Stimulated activated CD4-positive, alpha-beta T cell treated with anti-CD3 and anti-CD28 coated beads, Interleukin-15, amount 100 ng/mL, for 1 hour (primary cell): ENCODE measurements at places on chromosomes 3 and 15.

DNA sequence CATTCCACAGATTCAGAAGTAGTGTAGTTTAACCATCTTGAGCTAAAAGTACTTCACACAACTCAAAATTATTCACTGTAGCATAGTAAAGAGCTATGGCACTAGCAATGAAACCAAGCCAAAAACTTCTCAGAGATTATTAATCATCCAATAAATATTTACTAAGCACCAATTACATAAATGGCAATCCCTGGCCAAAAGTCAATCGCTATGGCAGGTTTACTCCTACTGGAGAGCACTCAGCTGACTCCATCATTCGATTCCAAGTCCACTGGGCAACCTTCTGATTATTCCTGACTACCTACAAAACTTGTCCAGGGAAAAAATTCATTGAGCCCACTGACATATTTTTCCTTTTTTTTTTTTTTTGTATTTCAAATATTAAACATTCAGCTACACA, 23.9 kb downstream of the ATP13A3 start:
- no peak for DNase-seq

GRCh38 chr15:34353627-34354026, 10.5 kb downstream of the NUTM1 start:
- no peak for DNase-seq

DNA sequence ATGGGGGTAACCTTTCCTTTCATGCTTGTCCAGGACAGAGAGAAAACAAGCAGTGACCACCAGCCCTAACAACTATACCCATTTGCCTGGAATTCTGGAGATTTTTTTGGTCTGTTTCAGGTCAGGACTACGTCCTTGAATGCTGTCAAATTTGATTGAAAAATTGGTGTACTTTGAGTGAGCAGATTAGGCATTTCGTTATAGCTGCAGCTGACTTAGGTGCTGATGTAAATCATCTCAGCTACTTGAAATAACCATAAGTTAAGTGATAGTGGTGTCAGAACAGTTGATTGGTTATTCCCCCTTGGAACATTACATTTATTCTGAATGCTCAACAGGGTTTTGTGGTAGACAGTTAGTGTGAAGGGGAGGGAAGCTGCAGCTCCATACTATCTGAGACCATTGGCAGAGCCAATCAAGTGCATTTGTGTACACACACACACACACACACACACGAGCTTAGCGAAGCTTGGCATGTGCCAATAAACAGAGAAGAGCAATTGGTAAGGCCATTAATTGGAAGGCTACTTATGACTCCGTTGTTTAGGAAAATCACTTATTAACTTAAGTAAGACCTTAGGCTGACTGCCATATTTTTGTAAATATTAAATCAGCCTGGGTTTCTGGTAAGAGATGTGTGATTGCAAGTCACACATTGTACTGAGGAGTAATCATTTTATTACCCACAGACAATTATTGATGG, 447.8 kb downstream of the MFSD1 start:
- DNase-seq: no peak

- DNase-seq: no peak
Measured at GRCh38 chr3:38996193-38996592, 55.6 kb downstream of the SCN11A start.

- no peak for DNase-seq
Measured at GRCh38 chr3:156409694-156410093, 145.2 kb downstream of the SSR3 start.

GRCh38 chr3:19250959-19251610, 102.8 kb downstream of the KCNH8 start:
- no peak for DNase-seq

DNA sequence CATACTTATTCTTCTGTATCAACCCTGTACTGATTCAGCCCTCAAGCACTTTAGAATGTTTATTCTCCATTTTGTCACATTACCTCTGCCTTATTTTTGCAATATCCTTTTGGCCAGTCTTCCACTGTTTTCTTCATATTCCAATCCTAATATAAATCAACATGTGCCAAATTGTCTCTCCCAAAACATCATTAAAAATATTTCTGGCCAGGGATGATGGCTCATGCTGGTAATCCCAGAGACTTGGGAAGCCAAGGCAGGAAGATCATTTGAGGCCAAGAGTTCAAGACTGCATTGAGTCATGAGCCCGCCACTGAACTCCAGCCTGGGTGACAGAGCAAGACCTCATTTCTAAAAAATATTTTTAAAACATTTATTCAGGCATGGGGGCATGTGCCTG, 641.4 kb upstream of the CBLB start:
- no peak for DNase-seq

DNA sequence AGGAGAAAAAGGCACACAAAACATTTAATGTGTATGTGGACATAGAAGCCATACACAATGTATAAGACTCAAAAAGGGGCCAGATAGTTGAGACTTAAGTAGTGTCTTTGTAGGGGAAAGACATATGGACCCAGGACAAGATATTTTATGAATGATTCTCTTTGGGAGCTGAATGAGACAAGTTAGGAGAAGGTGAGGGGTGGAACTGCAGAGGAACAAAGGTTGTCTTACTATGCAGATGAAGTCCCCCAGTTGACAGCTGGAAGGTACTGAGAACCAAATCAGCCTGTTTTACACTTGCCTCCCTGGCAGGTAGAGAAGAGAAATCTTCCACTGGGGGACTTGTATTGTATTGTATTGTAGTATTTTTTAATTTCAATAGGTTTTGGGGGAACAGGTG, 14.9 kb upstream of the GCNT3 start:
- DNase-seq: no peak

DNA sequence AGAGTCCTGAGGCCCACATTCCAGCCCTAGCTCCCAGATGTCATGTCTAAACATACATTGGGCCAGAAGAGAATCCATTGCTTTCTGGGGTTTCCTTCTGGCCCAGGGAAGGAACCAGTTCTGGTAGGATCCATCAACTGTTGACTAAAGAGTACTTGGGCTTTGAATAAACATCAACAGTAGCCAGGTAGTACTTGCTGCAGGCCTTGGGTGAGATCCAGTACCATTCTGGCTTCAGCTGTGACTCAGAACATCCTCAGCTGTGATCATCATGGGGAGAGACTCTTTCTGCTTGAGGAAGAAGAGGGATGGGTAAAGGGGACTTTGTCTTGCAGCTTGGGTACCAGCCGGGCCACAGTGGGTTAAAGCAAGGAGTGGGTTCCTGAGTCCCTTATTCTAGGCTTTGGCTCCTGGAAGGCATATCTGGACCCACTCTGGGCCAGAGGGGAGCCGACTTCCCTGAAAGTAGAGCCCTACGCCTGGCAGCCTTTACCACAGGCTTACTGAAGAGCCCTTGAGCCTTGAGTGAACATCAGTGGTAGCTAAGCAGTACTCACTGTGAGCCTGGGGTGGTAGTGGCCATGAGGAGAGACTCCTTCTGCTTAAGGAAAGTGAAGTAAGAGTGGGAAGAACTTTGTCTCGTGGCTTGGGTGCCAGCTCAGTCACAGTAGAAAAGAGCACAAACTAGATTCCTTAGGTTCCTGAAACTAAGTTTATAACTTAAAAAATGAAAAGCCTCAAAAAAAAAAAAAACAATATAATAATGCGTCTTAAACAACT, 128.3 kb downstream of the GOLIM4 start:
- DNase-seq: no peak

DNA sequence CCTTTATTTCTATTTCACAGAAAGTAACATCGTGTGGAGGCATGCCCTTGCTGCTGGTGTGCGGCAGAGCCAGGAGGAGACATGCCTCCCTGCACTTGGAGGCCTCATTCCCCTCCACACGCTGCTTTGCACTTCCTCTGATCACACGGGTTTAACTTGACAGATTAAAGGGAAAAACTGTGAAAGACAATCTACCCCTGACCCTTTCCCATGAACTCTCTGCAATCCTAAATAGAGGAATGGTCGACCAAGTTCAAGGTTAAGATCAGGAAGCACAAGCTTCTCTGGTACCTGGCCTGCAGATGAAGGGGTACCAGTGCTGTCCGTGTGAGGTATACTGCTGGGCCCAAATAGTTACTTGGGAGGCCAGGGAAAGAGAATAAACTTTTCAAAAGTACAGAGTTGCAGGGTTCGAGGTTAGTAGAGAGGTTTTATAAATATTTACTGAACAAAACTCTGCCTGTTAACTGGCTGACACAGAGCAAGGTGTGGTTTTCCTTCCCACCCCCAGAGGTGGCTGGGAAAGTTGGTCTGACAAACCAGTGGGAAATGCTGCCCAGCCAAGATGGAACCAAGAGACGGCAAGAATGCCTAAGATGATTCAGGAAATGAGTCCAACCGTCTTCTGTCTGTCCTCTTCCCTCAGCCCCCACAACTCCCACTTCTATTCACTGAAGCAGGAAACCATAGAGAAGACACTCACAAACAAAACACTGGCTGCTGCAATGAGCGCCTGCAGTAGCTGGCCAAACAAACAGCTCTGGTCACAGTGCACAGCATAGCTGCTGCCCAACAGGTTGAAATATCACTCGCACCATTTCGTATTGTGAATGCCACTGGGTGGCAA, 79.6 kb downstream of the IGF2BP2 start:
- DNase-seq: no peak

DNA sequence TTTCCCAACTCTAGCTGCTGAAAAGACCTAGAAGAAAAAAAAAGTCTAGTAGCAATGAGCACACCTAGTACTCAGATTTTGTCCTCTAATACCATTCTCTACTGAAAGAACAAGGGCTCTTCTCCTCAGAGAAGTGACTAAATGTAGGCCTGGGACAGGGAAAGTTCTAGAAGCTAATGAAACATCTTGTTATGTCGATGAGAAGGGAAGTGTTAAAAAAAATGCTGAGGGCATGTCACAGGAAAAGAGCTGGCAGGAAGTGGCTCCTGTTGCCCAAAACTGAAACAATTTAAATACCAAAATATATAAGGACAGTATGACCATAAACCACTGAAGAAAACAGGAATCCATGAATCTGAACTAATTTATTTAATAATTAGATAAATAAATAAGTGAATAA, 581.4 kb upstream of the TBL1XR1 start:
- no peak for DNase-seq
